ENCODE measurements at places on chromosomes 5 and 9.

DNA sequence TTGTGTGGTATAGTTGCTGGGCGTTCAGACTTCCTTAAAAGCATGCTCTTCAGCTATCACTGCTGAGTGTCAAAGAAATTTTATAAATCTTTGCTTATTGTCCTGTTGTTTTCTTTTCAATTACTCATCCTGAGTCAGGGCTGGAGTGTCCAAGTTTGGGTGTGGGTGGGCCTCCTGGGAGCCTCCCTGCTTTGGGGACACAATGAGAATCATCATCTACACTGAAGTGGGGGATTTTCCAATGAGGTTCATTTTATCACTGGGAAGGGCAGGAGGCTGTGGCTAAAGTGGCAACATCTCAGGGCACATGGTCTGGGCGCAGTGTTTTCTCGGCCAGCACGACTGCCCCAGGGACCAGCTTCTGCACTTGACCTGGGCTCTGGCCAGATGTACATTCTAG is 19.5 kb downstream of the GFPT2 start:
- DNase-seq = peak; percentile 77

GRCh38 chr9:106179191-106179590 is 484.9 kb downstream of the TMEM38B start:
- DNase-seq = no peak

DNA sequence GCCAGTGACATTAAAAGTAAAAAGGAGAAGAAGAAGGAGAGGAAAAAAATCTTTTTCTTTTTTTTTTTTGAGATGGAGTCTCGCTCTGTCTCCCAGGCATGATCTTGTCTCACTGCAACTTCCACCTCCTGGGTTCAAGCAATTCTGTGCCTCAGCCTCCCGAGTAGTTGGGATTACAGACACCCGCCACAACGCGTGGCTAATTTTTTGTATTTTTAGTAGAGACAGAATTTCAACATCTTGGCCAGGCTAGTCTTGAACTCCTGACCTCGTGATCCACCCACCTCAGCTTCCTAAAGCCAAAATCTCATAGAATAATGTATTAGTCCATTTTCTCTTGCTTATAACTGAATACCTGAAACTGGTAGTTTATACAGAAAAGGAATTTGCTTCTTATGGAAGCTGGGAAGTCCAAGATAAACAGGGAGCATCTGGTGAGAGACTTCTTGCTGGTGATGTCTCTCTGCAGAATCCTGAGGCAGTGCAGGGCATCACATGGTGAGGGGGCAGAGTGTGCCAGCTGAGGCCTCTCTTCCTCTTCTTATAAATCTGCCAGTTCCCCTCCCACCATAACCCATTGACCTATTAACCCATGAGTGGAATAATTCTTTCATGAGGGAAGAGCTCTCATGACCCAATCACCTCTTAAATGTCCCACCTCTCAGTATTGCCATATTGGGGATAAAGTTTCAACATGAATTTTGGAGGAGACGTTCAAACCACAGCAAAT is 466.3 kb downstream of the GADD45G start:
- peak; percentile 61 for DNase-seq

DNA sequence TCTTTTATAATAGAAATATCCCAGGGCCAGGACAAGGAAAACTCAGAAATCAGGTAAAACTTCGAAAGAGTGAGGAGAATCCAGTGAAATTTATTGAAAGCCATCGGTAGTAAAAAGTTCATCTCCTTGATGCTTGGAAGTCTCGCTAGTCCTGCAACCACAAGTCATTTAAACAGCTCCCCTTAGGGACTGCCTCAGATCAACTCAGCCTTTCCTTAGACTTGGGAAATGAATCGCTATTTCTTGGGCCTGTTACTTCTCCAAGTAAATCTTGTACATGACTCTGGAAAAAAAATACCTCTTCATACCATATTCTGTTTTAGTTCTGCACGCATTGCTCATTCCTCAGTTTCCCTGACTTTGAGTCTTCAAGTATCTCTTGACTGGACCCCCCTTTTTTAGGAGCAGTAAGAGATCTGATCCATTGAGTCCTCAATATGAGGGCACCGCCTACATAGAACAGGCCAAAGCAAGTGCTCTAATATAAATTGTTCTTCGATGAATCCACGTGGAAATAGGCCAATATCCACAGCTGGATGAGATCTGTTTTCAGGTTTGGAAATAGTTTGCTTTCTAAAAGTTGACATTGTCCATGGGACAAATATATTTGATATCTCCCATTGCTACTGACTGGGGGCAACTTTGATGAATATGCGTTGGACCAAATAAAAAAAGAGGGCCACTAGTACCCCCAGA is 114.2 kb downstream of the PRDM6 start:
- no peak for DNase-seq

GRCh38 chr5:173391031-173391430 is 62.8 kb upstream of the STC2 start:
- DNase-seq = no peak

DNA sequence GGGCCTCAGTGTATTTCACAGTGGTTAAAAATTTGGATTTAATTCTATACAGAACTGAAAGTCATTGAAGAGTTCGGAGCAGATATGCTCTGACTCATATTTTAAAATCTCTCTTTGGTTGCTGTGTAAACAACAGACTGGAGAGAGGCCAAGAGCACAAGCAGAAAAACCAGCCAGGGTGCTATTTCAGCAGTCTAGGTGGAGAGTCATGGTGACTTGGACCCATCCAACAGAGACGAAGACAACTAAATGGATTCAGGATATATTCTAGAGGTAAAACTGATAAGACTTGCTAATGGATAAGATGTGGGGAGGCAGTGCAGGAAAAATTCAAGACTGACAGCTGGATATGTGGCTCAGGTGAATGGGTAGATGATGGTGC is 168.9 kb downstream of the MAPKAP1 start:
- no peak for DNase-seq

DNA sequence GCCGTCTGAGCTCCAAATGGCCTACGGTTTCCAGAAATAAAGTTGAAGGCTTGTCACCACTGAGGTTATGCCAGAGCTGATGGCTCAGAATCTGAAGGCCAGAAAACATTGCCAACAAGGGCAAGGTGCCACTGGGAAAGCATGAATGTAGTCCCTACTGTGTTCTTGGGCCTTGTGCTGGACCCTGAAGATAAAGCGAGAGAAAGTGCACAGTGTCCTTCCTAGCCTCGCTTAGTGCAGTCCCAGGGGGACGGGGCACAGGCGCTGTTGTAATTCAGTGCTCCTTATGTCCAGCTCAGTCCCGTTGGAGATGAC is 84.5 kb downstream of the NDFIP1 start:
- no peak for DNase-seq

- no peak for DNase-seq
Observed at GRCh38 chr9:29416204-29416603, 1842.9 kb upstream of the C9orf72 start.

- DNase-seq = no peak
Observed at GRCh38 chr5:98813755-98814154, 40.3 kb downstream of the RGMB start.

- no peak for DNase-seq
Observed at GRCh38 chr5:59847586-59847985, 45.9 kb downstream of the PDE4D start.

All from inflammatory macrophage treated with lipopolysaccharide for 1 hour (primary cell).